Thyroid gland (tissue), 4 donors: ENCODE measurements at places on chromosomes 4 and X. TPM values are rescaled to one million over a fixed set of nuclear protein-coding genes. Genes with fewer than 3 reads are reported as not detected.

RPS6KA6 gene
- 23.2 TPM for total RNA-seq

FATE1 gene
- total RNA-seq, result not detected

PGAM4 gene
- not detected for total RNA-seq

PHOX2B gene
- total RNA-seq, result not detected

- no peak overlapping the region for H3K4me3 ChIP-seq
- H3K27me3 ChIP-seq, result no peaks in the 10 kb centered on the region
- no peak overlapping the region for H3K27ac ChIP-seq
- H3K36me3 ChIP-seq, result no peaks in the 10 kb centered on the region
- DNase-seq, result no peak
- no peaks in the 10 kb centered on the region for H3K4me1 ChIP-seq
Measured at GRCh38 chrX:120350450-120351138, 11.3 kb upstream of the ATP1B4 start.

DNA sequence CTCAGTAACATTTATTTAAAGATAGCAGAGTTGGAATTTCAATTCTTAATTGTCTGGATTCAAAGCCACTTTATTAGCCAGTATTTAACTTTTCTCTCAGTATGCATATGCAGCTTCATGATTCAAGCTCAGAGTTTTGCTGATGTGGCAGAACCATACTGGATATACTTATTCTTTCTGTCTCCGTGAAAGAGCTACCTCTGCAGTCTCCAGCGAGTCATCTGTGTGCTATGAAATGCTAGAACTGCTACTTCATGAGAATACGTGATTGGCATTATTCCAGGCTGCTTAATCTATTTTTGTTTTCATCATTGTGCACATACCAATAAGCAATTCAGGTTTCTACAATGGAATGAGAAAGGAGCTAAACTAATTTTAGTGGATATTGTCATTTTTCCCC lies 743.7 kb downstream of the C4orf33 start:
- no peaks in the 10 kb centered on the region for H3K4me1 ChIP-seq
- no peak for DNase-seq
- H3K27me3 ChIP-seq, result no peaks in the 10 kb centered on the region
- no peak overlapping the region for H3K27ac ChIP-seq
